Activated CD8-positive, alpha-beta memory T cell treated with anti-CD3 and anti-CD28 coated beads for 1 hour (primary cell): ENCODE measurements at places on chromosomes 5 and 9.

GRCh38 chr9:138073808-138074207, 196.2 kb downstream of the CACNA1B start:
- no peak for DNase-seq

DNA sequence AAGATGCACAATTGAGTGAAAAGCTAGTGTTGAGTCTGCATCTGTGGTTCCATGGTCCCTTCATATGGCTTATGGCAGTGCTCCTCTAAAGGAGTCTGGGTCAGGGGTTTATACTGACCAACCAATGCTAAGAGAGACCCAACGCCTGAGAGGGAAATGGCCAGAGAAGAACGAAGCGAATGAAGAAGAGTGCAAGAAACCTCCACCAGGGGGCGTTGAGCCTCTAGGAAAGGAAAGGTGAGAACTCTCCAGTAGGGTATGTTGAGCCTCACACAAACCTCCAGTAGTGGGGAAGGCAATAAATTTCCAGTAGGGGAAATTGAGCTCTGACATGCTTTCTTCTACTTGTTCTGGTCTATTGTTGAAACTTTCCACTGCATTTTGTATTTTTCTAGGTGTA, 470.6 kb downstream of the PRDM9 start:
- no peak for DNase-seq

GRCh38 chr5:51225789-51226742, 157.2 kb upstream of the ISL1 start:
- DNase-seq, result no peak

DNA sequence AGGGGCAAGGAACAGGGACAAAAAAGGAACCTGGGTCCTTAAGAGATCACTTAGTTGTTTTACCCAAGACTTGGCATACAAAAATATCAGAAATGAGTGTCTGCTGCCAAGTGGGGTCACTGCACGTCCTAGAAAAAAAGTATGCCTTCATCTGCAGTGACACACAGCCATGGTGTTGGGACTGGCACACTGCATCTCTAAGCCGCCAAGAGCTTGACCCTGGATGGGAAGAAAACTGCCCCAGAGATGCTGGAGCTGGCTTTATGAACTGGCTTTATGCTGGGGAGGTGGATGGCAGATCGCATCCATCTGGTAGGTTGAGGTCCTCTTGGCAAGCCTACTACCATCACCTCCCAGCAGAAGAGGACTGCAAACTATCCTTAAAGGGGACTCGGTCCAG, 51.7 kb downstream of the IRF1 start:
- DNase-seq, result no peak

DNA sequence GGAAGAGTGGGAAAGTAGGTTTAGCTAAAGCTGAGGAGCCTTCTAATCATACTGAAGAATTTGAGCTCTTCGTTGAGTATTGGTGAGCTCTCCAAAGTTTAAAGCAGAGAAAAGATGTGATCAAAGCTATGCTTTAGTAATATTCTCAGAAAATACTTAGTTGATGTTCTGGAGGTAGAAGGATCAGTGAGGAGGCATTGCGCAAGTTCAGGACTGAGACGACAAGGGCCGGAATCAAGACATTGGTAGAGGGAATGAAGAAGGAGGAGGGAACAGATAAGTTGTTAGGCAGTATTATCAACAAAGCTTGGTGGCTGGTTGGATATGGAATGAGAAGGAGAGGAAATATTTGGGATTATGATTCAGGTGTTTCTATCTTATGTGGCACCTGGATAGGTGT, 7.1 kb downstream of the CAVIN4 start:
- DNase-seq, result no peak

DNA sequence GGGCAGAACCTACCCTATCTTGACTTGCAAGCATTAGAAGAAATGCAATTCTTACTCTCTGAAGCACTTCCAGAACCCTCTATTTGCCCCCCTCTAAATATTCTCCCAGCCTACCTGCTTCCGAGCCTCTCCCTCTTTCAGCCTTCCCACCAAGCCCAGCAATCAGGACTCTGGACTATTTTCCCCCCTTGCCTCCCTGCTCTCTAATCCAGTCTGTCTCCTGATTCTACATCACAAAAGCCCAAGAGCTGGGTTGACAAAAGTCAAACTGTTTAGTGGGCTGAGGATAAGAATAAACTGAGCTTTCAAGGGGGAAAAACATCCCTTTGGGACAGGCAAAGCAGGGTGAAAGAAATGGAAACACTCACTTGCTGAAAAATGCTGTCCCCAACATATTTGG, 123.2 kb upstream of the KIF2A start:
- no peak for DNase-seq

DNA sequence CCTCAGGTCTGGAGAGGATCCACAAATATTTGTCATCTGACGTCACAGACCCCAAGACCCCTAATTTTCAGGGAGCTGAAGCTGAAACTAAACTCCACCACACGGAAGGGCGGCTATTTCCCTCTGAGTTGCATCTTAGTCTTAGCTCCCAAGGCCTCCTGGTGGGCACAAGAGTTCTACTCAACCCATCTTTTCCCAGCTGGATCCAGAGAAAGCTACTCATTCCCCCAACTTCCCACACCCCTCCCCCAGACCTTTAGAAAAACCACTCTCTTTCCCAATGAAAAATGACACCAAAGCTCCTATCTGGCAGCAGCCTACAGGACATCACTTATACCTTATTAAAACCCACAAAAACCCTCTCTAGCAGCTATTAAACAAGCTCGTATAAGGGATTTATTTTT, 67.1 kb upstream of the SLC1A1 start:
- DNase-seq, result no peak

DNA sequence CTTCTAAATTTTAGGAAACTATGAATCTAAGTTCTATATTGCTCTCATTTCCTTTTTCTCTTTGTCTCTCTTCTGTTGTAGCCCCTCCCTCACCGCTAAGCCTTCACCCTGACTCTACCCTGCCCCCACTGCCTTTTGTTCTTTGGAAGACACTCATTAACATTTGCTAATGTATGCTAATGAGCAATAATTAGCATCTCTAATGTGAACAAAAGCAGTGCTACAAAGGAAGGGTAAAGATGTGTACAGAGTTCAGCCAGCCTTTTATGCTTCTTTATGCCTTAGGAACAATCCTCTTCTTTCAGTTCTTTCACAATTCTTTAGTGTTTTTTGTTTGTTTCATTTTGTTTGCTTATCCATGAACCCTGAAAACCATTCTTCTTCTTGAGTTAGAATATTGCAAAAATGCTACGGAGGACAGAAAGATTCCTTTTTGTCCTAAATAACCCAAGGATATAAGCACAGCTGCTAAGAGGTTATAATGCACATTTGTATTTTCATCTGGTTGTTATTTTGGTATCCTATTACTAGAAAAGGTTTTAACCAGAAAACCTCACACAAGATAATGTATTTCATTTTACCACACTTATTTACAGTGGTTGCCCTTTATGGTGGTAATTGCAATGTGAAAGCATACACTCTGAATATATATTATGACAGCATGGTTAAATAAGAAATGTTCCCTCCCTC, 159.3 kb downstream of the TMC1 start:
- DNase-seq, result no peak

- DNase-seq, result no peak
Measured at GRCh38 chr9:3906437-3907213, 380.8 kb upstream of the RFX3 start.

DNA sequence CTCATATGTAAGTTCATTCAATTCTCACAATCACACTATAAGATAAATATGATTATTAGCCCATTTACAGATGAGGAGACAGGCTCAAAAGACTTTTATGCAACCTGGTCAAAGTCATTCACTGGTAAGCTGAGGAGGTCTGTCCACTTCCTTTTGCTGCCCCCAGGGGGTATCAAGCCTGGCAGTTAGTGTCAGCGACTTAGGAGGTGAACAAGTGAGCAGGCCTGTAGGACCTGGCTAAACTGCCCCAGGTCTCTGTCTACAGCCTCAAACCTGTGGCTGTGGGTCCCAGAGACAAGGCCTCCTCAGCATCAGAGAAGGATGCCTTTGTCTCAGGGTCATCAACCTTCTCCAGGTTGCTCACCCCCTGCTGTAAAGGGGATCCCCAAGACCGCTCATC, 10.4 kb downstream of the TGFBI start:
- no peak for DNase-seq

GRCh38 chr5:116554764-116555163, 19.9 kb downstream of the SEMA6A start:
- DNase-seq, result no peak

DNA sequence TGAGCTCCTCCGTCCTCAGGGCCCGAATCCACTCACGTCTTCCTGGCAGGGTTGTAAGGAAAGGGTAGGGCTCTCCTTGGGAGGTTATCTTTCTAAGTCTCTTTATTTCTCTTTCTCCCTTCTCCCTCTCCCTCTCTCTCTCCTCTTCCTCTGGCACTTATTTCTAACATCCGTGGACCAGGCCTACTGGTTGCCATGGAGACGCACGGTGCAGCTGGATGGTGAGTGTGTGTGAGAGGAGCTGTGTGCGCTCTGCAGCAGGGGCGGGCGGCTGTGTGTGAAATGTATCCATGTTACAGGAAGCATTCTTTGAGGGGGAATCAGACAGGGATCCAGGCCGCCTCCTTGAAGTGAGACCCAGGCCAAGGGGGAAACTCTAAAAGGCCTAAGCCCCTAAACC, 32.2 kb downstream of the PCDH1 start:
- no peak for DNase-seq

GRCh38 chr5:14953075-14953607, 81.6 kb upstream of the ANKH start:
- no peak for DNase-seq

- DNase-seq, result no peak
Measured at GRCh38 chr9:20929276-20929675, 102.2 kb downstream of the HACD4 start.

- no peak for DNase-seq
Measured at GRCh38 chr9:123417289-123418051, 61.5 kb downstream of the CRB2 start.

GRCh38 chr5:100311806-100312205, 223.4 kb upstream of the FAM174A start:
- DNase-seq, result no peak

DNA sequence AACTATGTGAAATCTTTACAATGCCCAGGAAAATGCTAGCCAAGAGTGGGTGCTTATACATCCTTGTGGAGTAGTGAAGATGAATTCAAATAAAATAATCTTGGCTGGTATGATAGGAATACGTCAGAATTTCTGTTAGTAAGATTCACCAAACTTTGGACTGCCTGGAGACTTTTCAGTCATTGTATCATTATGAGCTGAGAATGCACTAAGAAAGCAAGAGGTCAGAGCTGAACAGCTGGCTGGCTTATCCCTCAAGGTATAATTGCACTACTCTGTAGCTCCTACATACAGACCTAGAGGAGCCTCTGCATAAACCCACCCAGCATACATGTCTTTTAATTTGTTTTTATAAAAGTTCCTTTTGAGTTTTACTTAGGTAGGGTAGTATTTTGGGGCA, 568.5 kb upstream of the RIOK2 start:
- DNase-seq, result no peak

- DNase-seq, result no peak
Measured at GRCh38 chr9:68808338-68808890, 103.4 kb downstream of the PIP5K1B start.

DNA sequence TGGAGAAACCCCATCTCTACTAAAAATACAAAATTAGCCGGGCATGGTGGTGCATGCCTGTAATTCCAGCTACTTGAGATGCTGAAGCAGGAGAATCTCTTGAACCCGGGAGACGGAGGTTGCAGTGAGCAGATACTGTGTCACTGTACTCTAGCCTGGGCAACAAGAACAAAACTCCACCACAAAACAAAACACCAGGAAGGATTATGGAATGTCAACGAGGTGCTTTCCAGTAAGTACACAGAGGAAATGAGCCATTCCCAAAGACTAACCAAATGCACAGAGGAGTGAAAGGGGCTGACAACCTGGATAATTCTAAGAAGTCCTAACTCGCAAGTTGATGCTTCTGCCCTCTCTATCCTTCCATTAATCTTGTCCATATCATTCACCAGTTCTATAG, 126.1 kb upstream of the RETREG1 start:
- DNase-seq, result no peak

- no peak for DNase-seq
Measured at GRCh38 chr5:150122158-150122510, 33.5 kb downstream of the PDGFRB start.

GRCh38 chr9:74645007-74645639, 148.0 kb downstream of the RORB start:
- no peak for DNase-seq

DNA sequence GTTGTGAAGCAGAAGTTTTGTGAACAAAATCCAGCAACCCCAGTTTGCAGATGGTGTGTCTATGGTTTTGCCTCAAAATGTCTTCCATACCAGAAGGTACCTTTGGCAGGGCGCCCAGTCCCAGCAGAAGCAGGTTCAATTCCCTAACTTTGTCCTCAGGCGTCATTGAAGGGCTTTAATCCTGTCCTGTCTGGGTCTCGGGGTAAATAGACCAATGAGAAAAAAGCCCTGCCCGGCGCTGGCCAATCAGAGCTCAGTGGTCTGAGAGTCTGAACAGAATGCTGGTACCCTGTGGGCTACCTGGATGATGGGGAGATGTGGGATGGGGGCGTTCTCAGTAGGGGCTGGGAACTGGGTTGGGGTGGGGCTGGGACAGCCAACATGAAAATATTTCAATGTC, 6.2 kb upstream of the ST6GALNAC4 start:
- no peak for DNase-seq

DNA sequence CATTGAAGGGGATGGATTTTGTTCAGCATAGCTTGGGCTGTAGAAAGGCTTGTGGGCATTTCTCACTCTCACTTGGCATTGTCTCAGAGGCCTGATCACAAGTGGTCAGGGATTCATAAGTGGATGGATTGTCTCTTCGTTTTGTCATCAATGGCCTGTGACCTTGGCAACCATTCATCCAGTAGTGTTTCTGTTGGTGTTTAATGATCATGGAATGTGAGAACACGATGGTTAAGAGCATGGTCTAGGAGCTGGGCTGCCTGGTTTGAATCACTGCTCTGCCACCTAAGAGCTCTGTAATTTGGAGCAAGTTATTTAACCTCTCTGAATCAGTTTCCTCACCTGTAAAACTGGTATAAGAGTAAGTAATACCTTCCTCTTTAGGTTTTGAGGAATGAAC, 430.1 kb upstream of the MEF2C start:
- no peak for DNase-seq

DNA sequence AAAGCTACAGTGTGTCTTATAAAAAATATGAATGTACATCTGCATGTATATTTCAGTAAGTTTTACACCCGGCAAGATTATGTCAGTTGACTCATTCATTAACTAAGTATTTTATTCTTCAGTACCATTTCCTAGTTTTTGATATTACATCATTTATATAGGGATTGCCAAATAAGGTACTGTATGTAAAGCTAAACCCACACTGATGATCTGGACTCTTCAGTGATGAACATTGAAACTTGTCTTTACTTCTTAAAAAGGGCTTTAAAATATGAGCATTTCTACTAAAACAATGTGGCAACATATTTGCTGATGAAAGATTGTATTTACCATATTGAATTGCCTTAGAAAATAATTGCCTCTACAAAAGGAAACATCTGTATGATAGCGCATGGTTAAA, 151.8 kb upstream of the TLX3 start:
- DNase-seq, result no peak
